Activated naive CD8-positive, alpha-beta T cell treated with anti-CD3 and anti-CD28 coated beads, Interleukin-2, amount 50 U/mL, for 24 hours (primary cell): ENCODE measurements at places on chromosomes 7 and 10.

DNA sequence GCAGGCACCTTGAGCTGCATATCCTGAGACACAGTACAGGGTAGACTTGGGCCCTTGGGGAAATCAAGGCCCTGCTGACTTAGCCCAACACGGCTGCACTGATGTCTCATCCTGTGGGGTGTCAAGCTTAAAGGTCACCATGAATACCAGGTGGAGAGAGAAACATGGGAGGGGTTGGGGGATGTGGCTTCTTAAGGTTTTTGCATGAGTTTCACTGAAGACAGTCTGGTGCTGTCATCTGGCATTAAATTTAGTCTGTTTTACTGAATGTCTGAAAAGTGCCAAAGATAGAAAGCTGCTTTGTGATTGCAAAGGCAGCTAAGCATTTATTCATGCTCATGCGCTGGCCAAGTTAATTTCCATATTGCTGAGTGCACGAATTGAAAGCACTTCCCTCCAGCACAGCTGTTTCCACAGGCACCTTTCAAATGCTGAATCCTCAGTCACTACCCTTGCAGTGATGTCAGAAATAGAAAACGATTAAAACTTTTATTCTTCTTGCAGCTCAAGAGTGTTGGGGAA lies 102.1 kb downstream of the OSBPL3 start:
- peak; percentile 48 for DNase-seq

- DNase-seq: no peak
Measured at GRCh38 chr7:129640400-129640799, 28.9 kb downstream of the NRF1 start.

DNA sequence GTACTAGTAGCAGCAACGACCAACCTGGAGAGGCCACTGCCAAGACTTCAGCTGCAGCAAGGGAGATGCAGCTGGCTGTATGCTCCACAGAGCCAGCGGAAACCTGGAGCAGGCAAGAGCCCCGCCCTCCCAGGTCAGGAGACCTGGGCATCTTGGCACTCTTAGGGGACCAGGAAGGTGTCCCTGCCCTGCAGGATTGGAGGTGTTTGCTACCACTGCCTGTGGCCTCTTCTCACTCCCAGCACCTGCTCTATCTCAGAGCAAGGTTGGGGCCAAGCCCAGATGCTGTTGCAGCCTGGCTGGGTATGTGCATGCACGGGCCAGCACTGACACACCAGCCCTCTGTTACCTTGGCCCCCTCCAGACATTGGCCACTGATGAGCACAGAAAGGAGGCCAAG lies 1512.8 kb downstream of the REEP3 start:
- DNase-seq: no peak

DNA sequence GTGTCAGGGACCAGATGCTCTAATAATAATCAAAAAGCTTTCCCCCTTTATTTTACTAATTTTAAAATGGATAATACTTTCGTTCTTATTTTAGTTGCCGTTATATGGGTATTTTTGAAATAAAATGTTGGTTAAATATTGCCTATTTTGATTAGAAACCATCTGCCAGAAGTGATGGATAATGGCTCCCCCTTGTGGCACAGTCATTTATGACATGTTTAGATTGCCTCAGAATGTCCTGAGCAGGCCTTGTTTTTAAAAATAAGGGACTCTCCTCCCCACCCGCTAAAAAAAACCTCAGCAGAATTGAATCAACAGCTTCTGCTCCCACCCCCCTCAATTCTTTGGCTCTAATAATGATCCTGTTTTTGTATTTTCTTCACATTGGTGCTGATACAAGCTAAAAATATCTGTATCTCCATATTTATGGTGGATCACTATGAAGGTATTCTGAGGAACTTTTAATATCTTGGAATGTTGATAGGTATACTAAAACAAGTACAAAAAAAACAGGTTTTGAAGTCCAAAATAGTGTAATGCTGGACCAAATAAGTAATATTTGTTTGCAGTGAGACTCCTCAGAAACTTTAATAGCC lies 38.8 kb downstream of the TMEM60 start:
- peak; percentile 67 for DNase-seq

GRCh38 chr7:153382641-153383101 lies 623.1 kb downstream of the ACTR3B start:
- no peak for DNase-seq

DNA sequence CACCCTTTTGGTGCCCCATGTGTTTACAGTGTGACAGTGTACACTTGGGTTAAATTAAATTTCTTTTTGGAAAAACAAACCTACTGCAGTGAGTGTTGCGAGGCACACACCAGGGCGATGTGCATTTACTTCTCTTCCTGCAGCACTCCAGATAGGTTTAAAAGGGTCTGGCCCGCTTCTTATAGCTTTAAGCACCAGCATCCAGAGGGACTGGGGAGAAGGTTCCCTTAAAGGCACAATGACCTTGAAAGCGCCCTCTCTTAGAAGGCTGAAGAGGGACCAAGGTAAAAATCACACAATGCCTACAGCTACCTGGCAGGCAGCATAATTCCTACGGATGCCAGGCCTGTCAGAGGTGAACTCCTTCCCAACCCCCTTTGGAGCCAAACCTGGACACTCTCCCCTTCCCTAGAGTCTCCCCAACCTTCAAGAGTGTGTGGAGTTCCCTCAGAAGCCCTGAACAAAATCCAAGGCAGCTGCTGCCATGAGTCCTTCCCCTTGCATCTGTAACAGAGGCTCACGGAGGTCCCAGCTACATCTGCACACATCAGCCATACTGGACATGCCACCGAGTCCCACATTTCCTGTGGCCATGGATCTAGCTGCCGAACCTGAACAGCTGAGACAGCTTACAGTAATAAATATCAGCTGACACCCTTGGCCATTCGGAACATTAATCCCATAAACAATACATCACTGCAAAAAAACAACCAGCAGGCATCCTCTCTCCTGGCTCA lies 33.2 kb downstream of the TRIM8 start:
- DNase-seq: no peak

DNA sequence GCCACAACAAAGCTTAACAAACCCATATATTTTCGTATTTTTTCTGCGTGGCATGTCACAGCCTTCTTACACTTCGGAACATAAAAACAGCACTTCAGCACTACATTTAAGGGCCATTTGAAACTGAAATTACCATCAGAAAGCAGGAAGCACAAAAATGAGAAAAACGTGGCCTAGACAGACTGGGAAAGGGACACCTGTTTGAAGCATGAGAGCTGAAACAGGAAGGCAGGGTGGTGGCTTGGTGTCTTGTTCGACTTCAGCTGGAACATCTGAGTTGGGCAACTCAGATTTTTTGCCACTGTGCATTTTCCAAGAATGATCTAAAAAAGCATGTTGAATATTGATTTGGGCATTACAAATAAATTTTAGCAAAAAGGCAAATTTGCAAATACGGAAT lies 243.2 kb downstream of the ELMO1 start:
- no peak for DNase-seq

- peak; percentile 96 for DNase-seq
Measured at GRCh38 chr10:75210282-75211006, at the start of gene VDAC2. Gene VDAC2 (plus strand): TSS chr10:75210796. CDS start chr10:75211159, 363 bp downstream.

GRCh38 chr7:158348446-158348845 lies 239.2 kb downstream of the PTPRN2 start:
- DNase-seq: no peak

GRCh38 chr7:81402227-81402626 lies 367.6 kb downstream of the HGF start:
- DNase-seq: no peak

DNA sequence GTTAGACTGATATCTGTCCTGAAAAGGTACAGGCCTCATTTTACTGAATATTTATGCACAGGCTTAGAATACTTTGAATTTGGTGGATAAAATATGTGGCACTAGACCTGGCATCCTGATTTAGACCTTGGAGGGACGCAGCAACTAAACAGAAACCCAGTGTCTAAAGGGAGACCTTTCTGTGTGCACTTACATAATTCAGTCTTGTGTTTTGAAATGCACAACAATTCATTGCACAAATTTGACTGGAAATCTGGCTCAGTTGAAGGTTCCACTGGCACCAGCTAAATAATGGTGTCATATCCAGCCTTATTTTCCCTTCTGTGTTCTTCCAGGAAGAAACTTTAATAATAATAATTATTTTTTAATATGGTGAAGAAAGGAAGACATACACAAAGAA lies 142.1 kb downstream of the SND1 start:
- no peak for DNase-seq

GRCh38 chr7:85634951-85635350 lies 448.1 kb upstream of the SEMA3D start:
- no peak for DNase-seq

GRCh38 chr10:18334116-18334867 lies 194.1 kb downstream of the CACNB2 start:
- no peak for DNase-seq

- no peak for DNase-seq
Measured at GRCh38 chr7:137915266-137915665, 68.5 kb upstream of the DGKI start.

GRCh38 chr10:96244354-96244753 lies 27.0 kb downstream of the BLNK start:
- DNase-seq: peak; percentile 29

DNA sequence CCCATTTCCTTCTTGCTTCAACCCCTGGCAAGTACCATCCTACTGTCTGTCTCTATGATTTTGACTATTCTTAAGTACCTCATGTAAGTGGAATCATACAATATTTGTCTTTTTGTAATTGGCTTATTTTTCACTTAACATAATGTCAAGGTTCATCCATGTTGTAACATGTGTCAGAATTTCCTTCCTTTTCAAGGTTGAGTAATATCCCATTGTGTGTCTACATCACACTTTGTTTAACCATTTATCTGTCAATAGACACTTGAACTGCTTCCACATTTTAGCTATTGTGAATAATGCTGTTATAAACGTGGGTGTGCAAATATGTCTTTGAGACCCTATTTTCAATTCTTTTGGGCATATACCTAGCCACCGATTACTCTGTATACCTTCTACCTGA lies 14.0 kb upstream of the CDK14 start:
- no peak for DNase-seq

DNA sequence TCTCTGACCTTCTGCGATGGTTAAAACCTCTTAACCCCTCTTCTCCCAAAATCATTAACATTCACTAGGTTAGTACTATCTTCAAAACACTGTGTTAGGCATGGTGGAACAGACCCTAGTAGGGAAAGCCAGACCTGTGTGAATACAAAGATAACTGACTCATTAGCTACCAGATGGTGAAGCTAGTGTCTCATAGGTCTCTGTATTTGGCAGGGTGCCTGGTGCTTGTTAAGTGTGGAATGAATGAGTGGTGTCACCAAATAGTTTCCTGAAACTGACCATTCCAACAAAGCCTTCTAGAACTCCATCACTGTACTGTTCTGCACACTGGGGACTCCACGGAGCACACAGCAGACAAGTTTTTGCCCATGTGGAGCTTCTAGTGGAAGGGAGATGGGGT lies 27.7 kb upstream of the TM9SF3 start:
- no peak for DNase-seq
